ENCODE measurements at places on chromosomes 6 and 20. TPM values are rescaled to one million over a fixed set of nuclear protein-coding genes. Genes with fewer than 3 reads are reported as not detected.
A peak's percentile ranks its signal among the peaks of the same experiment; 100 is the strongest.

DNA sequence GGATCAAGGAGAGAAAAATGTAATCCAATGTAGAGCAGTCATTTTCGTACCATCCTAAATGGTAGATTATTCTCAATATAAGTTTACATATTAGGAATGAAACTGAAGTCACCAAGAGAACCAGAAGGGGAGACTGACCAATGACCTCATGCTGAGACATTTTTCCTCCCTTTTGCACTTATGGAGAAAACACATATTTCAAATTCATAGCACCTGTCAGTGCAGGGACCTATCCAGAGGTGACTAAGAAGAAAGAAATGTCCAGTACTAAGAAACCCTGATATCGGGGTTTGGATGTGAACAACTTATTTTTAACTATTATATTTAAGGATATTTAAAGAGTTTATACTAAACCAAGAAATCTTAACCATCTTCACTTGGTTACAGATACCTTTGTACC is 16.6 kb upstream of the LYRM2 start:
- DNase-seq: peak; percentile 58

Gene KHDRBS2
- total RNA-seq: not detected

- DNase-seq: no peak
Observed at GRCh38 chr6:162032620-162033019, 694.9 kb downstream of the PRKN start.

Gene DOK5
- 5.7 TPM for total RNA-seq
